ENCODE measurements at places on chromosomes 1 and 21. TPM values are rescaled to one million over a fixed set of nuclear protein-coding genes. Genes with fewer than 3 reads are reported as not detected.

DNA sequence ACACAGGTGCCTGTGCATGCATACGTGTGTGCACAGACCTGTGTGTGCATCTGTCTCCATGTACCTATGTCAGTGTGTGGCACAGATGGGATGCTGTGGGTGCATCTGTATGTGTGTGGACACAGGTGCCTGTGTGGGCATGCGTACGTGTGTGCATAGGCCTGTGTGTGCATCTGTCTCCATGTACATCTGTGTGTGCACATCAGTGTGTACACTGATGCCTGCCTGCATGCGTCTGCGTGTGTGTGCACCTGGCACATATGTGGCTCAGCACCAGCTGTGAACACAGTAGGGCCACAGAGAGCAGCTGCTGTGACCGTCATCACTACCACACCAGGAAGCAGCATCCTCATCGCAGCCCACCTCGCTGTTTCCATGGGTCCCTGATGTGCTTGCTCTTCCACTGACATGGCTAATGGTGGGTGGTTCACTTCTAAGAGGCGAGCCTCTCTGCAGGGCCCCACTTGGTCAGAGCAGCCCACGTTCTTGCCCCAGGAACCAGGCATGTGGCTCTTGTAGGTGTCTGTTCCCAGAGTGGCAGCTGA lies 9.6 kb upstream of the SPATC1L start:
- DNase-seq = no peak

- no peak for DNase-seq
Measured at GRCh38 chr21:38596264-38597042, 98.2 kb upstream of the ERG start.

DNA sequence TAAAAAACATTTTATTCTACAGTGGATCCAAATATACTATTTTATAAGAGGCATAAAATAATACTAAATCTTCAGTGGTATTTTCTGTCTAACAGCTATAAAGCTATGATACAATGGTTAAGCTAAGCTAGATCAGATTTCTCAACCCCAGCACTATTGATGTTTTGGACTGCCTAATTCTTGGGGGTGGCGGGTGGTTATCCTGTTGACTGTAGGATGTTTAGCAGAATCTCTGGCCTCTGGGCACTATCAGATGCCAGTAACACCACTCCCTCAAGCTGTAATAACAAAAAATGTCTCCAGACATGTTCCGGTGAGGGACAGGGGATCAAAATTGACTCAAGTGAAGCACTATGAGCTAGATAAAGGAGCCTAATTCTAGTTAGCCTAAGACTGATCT lies 118.5 kb downstream of the APP start:
- DNase-seq = no peak

The FCGR1A gene
- not detected for total RNA-seq

DNA sequence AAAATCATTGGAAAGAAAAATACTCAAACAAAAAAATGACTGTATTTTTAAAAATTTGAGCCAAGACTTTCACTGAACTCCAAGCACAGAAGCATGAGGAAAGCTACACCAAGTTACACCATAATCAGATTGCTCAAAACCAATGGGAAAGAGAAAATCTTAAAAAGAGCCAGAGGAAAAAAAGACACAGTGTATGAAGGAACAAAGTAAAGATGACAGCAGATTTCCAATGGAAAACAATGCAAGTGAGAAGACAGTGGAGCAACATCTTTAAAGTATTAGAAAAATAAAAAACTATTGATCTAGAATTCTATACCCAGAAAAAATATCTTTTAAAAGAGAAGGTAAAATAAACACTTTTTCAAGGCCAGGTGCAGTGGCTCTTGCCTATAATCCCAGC lies 147.8 kb upstream of the ZBTB40 start:
- no peak for DNase-seq

The SYT14 gene
- 22.4 TPM for total RNA-seq
